Activated CD4-positive, alpha-beta T cell treated with anti-CD3 and anti-CD28 coated beads, Interleukin-2, amount 10 ng/mL, durations not matched to agents 24 days and 14 days (primary cell): ENCODE measurements at places on chromosomes 11 and 22.

DNA sequence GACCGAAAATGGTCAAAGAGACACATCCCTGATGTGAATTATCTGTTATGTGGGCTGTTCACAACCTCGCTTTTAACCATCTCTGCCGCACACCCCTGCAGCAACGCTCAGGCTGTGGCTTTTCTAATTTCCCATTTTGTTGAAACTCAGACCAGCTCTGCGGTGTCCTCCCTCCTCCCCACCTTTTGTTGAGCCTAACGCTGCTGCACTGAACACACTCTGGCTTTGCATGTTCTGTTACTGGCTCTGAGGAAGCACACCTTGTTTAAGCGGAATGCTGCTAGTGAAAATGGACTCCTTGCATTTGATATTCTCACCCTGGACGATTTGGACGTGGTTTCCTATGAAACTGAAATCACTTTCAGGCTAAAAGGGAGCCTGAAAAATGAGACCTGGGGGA is 198.5 kb upstream of the MTNR1B start:
- no peak for DNase-seq

DNA sequence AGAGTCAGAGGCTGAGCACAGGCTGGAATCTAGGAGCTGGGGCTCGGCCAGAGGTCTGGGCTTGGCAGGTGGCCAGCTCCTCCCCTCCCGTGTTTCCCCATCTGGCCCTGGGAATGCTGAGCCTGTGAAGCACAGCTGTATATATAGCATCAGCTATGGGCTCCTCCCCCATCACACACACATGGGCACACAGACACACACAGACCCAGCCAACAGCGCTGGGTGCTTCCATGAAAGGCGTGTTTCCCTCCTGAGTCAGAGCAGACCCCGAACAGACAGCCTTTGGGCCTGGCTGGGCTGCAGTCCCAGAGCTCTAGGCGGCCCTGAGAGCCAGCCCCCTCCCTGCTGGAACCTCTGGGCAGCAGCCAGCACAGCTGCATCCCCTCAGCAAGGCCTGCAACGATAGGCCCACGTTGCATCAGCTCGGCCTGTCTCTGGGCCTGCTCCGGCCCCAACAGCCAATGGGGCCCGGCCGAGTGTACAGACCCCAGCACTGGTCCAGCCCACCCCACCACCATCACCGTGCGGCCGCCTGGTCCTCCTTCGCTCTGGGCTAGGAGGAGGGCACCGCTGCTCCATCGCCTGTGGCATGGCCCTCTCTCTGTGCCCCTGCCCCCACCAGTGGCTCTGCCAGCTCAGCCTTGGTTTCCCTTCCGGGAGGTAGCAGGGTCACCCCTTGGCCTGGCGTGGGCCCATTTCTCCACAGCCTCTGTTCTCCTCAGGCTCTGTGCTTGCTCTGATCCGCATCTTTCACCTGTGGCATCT is 7.6 kb upstream of the SERPINH1 start:
- no peak for DNase-seq

- peak; percentile 86 for DNase-seq
Measured at GRCh38 chr22:30459181-30460052, 12.4 kb downstream of the SEC14L3 start.

GRCh38 chr11:125943661-125944349 is 2.0 kb upstream of the VSIG10L2 start:
- no peak for DNase-seq

DNA sequence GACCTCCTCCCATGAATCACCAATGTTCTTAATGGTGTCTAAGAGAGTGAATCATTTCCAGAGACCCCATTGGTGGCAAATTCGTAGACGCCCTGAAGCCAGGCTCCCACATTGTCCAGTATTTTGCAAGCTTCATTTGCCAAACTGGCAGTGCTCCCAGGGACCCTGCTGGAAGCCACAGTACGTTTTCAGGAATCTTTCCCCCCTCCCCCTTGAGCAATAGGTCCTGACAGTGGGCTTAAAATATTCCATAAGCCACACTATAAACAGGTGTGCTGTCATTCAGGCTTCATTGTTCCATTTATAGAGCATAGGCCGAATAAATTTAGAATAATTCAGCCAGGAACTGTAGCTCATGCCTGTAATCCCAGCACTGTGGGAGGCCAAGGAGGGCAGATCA is 125.3 kb downstream of the MORC2 start:
- no peak for DNase-seq

DNA sequence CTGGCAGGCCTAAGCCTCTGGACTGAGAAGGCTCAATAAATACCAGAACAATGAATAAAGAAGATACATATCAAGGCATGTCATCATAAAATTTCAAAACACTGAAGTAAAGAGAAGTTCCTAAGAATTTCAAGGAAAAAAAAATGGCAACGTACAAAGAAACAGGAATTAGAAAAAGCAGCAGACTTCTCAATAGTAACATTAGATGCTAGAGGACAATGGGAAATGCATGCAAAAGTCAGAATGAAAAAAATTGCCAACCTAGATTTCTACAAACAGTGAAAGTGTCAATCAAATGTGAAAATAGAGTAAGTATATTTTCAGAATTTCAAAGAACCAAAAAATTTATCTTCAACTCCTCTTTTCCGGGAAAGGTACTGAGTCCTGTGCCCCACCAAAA is 125.0 kb downstream of the KCNC1 start:
- DNase-seq = no peak

- DNase-seq = peak; percentile 68
Measured at GRCh38 chr11:8019314-8020243, 32.4 kb downstream of the EIF3F start.

- no peak for DNase-seq
Measured at GRCh38 chr11:11069841-11070835, 212.3 kb upstream of the ZBED5 start.

GRCh38 chr11:69377029-69377952 is 83.3 kb downstream of the MYEOV start:
- no peak for DNase-seq

DNA sequence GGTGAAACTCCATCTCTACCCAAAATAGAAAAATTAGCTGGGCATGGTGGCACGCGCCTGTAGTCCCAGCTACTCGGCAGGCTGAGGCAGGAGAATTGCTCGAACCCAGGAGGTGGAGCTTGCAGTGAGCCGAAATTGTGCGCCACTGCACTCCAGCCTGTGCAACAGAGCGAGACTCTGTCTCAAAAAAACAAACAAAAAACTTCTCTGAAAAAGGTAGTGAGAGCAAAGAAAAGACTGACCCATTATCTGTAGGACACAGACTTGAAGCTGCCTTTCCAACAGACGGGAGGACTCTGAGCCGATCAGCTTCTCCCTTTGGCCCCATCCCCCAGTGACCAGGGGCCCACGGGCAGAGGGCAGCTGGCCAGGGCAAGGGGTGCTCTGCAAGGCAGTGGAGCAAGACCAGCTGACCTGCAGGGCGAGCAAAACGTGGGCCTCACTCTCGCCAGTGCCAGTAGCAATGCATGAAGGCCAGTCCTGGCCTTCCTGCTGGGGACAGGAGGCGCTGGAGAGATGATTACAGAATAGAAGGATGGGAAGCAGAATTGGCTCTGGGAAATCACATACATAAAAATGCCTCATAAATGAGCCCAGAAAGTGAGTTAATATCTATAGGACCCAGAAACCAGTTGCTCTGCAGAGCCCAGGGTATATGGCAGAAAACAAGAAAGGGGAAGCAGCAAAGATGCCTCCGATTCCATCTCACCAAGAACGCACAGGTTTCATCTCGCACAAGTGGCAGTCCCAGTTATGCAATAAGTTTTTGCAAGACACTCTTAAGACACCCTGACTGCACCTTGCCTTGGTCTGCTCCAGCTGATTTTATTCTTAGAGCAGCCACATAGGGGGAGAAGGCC is 2.8 kb downstream of the EHD1 start:
- DNase-seq = no peak

GRCh38 chr11:119363081-119363850 is 16.8 kb upstream of the MFRP start:
- no peak for DNase-seq

GRCh38 chr11:83682611-83682973 is 396.4 kb upstream of the CCDC90B start:
- no peak for DNase-seq

GRCh38 chr11:82216927-82217570 is 516.6 kb downstream of the FAM181B start:
- DNase-seq = no peak

DNA sequence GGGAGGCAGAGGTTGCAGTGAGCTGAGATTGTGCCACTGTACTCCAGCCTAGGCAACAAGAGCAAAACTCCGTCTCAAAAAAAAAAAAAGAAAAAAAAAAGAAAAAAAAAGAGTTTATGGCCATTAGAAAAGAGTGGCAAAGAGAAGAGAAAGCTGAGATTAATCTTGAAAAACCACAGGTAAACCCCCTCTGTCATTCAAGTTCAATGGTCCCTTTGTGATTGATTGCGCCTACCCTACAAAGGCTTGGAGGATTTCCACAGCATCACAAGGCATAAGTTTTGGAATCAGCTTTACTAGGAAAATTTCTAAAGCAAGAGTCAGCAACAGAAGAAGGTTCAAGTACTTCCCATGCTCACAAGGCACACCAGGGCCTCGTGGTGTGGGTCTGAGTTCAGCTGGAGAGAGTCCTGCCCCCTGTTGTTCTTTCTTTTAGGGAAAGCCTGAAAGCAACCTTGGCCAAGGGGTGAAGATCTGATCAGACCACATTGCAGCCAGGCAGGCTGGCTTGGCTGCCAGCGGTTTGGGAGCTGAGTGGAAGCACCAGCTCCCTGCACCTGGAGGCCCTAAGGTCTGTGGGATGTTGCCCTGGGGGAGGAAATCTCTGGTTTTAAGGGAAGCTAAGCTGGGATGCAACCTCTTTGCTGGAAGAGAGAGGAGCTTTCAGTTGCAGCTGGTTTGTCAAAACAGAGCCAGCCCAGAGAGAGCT is 41.8 kb downstream of the SLN start:
- DNase-seq = no peak

GRCh38 chr11:57413681-57414080 is 13.2 kb downstream of the SLC43A3 start:
- no peak for DNase-seq

GRCh38 chr11:3123305-3123704 is 41.8 kb downstream of the OSBPL5 start:
- no peak for DNase-seq

DNA sequence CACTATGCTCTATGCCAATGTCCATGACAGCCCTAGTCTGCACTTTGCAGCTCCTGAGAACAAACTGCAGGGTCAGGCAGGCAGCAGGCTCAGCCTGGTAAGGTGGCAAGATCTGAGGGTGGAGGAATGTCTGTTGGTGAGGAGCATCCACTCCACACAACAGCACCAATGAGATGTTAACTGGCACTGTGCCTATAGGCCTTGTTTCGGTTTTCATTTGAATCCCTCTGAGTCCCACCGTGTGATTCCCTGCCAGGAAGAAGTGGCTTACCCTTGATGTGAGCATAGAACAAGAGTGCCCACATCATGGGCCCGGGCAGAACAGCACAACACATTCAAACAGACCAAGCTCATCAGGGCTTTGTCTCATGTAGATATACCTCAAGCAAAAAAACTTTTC is 44.1 kb upstream of the CHRM4 start:
- no peak for DNase-seq
